ENCODE measurements at places on chromosomes 7 and 10.

- DNase-seq: no peak
These were observed 136.5 kb downstream of the NEUROD6 start for GRCh38 chr7:31204071-31204470.

DNA sequence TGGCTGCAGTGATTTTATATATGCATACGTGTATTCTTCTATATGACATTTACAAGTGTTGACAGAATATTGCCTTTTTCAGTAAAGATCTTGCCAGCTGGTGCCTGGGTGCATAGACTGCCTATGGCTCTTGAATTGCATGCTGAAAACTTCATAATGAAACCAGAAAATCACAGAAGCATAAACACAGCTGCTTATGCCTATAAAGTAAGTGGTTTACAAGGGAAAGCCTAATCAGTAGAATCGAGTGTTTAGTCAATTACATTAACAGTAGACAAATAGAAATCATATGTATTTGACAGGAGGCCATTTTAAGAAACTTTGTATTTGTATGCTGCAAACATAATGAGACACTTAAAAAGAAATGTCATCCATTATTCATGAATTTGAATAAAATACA is 82.5 kb downstream of the TMEM168 start:
- DNase-seq: no peak

DNA sequence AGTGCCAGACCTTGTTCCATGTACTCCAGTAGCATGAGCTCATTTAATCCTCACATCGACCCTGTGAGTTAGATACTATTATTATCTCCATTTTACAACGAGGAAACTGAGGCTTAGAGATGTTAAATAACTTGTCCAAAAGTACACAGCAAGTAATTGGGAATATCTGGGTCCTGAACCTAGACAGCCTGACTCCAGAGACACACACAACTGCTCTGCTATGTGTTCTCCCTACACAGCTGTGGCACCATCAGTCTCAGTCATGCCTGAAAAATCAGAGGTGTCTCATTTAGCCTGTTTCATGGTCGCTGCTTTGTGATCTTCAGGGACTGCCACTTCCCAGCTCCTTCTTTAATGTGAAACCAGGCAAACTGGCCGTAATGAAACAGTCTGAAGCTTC is 56.5 kb downstream of the COL1A2 start:
- DNase-seq: no peak

- peak; percentile 58 for DNase-seq
These were observed 3.6 kb upstream of the MTPN start for GRCh38 chr7:135980665-135981180.

DNA sequence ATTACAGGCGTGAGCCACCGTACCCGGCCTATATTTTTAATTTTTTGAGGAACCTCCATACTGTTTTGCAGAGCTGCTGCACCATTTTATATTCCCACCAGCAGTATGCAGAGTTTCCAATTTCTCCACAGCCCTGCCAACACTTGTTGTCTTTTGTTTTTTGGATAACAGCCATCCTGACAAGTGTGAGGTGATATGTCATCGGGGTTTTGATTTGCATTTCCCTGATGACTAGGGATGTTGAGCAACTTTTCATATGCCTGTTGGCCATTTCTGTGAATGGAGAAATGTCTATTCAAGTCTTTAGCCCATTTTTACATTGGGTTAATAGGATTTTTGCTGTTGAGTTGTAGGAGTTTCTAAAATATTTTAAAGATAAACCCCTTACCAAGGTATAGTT is 22.2 kb downstream of the ENTPD7 start:
- no peak for DNase-seq

DNA sequence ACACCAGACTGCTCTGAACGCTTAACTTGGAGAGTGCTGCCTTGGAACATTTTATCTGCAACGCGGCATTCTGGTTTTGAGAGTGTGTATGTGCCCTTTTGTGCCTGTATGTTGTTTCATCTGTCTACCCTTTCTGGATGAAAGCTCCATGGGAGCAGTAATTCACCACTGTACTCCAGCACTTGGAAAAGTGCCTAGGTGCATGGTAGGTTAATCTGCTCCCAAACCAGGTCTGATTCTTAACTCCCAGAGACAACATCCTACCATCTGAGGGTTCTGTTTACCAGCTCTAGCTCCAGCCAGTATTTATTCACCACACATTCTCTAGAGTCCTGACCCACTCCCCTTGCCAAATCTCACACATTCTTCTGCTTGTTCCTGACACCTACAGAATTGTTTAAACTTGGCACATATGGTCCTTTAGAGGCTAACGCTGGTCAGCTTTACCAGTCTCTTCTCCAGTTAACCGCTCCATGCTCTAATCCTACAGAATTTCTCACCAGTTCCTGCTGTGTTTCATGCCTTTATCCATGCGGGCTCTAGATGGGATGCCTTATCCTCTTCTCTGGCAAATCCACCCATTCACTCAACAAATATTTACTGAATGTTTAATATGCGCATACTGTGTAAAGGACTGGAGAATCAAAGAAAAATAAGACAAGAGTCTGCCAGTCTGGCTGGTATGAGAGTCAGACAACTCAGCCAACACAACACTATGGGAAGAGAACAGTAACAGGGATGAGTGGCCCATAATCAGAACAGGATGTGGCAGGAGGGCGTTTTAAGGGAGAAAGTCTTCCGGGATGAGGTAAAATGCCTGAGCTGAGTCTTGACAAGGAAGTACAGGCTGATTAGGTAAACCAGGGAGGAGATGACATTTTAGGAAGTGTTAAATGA is 46.3 kb downstream of the MTPN start:
- no peak for DNase-seq

DNA sequence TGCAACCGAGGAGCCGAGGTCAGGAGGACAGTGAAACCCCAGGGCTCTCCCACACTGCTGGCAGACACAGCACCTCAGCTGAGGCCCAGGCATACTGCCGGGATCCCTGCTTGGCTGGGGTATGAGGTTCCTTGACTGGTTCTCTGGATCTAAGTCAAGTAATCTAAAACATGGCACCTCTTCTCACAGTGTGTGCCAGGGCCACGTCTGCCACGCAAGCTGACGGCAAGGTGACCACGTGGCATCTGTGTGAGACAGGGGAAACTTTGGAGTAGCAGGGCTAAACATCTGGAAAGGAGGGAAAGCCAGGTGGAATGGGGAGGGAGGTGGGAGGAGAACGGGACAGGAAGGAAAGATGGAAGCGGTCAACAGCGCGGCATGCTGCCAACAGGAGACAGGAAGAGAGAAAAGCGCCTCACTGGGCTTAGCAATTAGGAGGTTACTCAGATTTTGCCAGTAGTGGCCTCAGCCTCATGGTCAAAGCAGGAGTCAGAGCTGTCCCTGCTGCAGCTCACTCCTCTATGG is 103.7 kb downstream of the CXCL12 start:
- DNase-seq: no peak

- DNase-seq: no peak
These were observed 44.1 kb upstream of the MSRB2 start for GRCh38 chr10:23051278-23051677.

DNA sequence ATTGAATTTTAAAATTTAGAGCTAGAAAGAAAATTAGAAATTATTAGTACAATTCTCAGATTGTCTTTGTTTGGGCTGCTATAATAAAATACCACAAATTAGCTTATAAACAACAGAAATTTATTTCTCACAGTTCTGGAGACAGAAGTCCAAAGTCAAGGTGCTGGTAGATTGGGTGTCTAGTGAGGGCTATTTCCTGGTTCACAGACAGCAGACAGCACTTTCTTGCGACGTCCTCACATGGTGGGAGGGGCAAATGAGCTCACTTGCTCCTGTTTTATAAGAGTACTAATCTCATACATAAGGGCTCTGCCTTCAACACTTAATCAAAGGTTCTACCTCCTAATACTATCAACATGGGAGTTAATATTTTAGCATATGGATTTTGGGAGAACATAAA is 134.1 kb downstream of the MDFIC start:
- no peak for DNase-seq

DNA sequence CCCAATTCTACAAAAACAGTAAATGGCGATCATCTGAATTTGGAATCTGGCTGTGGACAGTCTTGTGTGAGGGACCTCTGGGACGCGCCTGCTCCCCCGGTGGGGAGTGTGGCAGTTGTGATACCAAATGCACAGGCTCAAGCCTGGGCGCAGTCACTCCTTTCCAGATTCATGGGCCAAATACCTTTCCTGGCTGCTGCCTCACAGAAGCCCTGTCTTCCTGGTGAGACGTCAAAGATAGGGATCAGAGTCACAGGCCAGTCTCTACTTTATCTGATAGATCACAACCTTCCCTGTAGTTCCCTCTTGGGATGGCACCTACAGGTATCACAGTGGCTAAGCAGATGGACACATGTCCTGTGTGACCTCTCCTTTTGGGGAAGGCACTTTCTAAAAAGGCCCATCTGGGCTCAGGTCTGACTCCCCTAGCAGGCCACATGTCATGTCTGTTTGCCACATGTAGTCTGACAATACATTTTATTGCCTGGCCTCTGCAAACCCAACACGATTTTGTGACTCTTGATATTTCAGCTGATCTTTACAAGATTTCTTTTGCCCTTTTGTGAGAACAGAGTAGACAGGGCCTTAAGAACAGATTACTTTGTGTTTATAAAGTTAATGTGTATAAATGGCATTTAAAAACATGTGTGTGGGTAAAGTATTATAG is 150.1 kb downstream of the SNX10 start:
- DNase-seq: no peak

- DNase-seq: no peak
These were observed 153.7 kb downstream of the PLXNA4 start for GRCh38 chr7:132422502-132423111.

GRCh38 chr7:1995426-1995825 is 237.3 kb downstream of the MAD1L1 start:
- no peak for DNase-seq

GRCh38 chr10:131204406-131205152 is 106.9 kb downstream of the TCERG1L start:
- no peak for DNase-seq

- DNase-seq: no peak
These were observed 59.2 kb downstream of the LHPP start for GRCh38 chr10:124520558-124521428.
